ELF-1 (cell line): ENCODE measurements at places on chromosomes 12 and 14.

DNA sequence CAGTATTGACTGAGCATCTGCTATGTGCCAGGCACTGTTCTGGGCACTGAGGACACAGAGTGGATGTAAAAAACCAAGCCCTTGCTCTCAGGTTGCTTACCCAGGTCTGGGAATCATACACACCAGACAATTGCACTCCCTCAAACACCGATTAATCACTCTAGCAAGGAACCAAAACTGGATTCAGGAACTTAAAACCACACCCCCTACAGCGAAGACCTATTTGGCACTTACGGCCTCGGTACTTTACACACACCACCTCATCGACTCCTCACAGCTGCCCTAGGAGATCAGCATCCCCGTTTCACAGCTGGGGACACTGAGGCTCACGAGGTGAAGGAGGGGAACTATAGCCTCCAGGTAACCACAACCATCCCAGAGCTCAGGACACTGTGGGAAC, 1.6 kb downstream of the GLTP start:
- DNase-seq, result no peak

DNA sequence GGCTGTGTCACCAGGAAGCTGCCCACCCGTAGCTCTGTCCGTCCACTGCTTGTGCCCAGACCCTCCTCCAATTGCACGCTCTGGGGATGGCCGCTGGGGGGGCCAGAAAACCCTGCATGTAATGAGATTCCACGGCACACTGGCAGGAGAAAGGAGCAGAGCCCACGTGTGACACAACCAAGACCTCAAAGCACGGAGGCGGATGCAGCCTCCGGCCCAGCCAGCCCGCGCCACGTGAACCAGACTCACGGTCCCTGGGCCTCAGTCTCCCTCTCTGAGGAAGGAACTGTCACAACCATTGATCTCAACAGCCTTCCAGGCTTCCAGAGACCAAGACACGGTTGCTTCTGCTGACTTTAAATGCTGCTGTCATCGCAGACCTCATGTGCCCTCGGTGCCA, 14.4 kb downstream of the ANHX start:
- DNase-seq, result no peak

GRCh38 chr12:47978598-47978873, 15.1 kb downstream of the TMEM106C start:
- no peak for DNase-seq

DNA sequence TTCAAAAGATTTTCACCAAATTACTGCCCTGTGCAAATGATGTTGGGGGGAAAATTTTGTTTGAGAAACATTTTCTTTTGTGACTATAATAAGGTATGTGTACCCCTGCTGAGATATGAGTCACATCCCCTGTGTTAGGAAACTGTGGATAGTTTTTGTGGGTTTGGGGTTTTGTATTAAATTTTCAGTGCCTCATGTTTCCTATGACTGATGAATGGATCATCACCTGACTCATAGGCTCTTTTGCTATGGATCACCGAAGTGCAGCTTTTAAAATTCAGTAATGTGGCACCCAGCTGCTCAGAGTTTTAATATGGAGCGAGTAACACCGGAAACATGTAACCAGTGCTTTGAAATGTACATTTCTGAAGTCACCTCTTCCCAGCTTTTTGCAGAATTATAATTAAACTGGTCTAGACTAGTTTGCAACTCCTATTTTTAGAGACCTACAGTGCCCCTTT, 167.4 kb upstream of the HMGA2 start:
- DNase-seq, result no peak

DNA sequence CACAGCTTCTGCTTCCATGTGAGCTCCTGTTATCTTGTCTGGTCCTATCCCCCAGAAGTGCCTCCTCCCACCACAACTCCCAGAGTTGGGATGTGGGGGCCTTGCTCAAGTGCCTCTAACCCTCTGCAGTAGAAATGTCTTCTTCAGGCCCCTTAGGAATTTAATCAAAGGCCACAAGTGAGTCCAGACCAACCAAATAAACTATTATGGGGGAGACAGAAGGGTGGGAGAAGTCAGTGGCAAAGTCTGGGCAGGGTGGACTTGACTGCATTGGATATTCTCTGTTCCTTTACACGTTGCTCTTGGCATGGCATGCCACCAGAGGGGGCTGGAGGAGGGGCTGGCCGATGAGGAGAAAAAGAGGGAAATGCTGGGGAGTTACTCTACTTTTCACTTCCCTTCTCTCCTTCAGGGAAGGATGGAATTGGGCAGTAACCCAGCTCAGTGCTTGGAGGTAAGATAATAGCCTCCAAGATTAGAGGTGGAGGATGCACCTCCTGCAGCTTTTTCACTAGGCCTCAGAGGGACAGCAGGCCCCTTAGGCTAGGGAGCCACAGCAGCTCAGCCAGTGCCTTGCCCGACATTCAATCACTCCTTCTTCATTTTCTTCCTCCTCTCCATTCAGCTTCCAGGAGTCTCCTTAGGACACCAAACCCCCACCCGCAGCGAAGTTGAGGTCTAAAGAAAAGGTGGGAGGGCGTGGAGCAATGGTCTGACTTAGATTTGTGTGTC, 1.2 kb upstream of the AP1G2 start:
- no peak for DNase-seq
